Natural killer cell treated with Interleukin-12 subunit alpha and Interleukin-12 subunit beta and Interleukin-15 and Interleukin-18, amount 100 ng/mL, for 72 hours (primary cell): ENCODE measurements at places on chromosomes 3 and 15. TPM values are rescaled to one million over a fixed set of nuclear protein-coding genes. Genes with fewer than 3 reads are reported as not detected.

The CCNB2 gene
- 41.8 TPM for total RNA-seq

DNA sequence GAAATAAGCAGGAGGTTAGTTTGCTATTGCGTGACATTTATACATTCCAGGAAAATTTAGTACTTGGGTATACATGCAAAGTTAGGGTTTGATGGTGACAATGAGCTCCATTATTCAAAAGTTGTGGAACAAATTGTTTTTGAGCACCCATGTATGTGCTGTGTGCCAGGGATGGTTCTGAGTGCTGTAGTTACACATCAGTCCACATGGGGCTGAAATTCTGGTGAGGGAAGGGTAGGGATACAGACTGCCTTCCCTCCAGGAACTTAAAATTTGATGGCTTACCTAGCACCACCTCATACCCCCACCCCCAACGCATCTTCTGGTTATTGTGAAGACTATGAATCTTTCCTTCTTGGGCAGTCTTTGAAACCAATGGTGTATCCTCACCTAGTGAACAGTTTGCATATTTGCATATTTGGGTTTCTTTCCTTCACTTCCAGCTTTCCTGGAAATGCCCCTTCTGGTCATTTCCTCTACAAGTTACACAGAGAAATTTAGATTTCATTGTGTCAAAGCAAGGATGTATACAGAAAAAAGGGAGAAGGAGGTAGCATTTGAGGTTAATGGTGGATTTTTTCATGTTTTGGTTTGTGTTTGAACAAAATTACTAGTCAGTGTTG is 222.0 kb upstream of the IL12A start:
- no peak for DNase-seq
- H3K27me3 ChIP-seq: peaks cover 33% of the 10 kb centered on the region
- no peak overlapping the region for H3K27ac ChIP-seq

DNA sequence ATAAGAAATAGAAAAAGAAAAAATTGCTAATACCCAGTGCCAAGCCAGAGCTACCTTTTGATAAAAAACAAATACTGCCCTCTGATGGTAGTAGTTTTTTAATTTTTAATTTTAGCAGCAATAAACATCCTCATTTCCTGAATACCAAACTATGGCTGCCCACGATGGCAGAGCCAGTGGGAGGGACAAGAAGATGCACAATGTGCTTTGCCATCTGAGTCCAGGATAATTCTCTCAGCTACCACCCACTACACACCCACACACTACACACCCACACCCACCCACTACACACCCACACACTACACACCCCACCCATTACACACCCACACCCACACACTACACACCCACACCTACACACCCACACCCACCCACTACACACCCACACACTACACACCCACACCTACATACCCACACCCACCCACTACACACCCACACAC is 17.8 kb downstream of the CEP19 start:
- no peak overlapping the region for H3K27ac ChIP-seq
- no peak overlapping the region for H3K4me3 ChIP-seq
- no peaks in the 10 kb centered on the region for H3K36me3 ChIP-seq
- H3K27me3 ChIP-seq: no peaks in the 10 kb centered on the region
- no peak for DNase-seq

- H3K4me3 ChIP-seq: no peak overlapping the region
- DNase-seq: no peak
- H3K4me1 ChIP-seq: peaks cover 13% of the 10 kb centered on the region
These were observed 17.3 kb upstream of the CDCP1 start for GRCh38 chr3:45163481-45163880.

DNA sequence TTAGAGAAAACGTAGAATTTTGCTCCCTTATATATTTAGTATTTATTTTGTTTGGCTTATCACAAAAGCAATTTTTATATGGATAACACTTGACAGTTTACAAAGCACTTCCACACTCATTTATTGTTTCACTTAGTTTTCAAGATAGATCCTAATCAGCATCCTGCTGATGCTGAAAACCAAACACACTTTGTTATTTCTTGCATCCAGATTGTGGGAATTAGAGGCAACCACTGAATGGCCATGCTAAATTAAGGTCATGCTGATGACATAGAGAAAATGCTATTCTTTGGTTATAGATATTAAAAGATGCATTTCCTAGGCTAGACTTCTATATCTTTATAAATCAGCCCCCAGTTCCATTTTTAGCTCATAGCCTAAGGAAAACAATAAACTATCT is 474.1 kb upstream of the KCNMB2 start:
- no peaks in the 10 kb centered on the region for H3K27me3 ChIP-seq
- H3K4me3 ChIP-seq: no peak overlapping the region
- no peak overlapping the region for H3K27ac ChIP-seq
- no peaks in the 10 kb centered on the region for H3K36me3 ChIP-seq
- no peak for DNase-seq
- H3K4me1 ChIP-seq: no peaks in the 10 kb centered on the region

- H3K36me3 ChIP-seq: no peaks in the 10 kb centered on the region
- H3K27ac ChIP-seq: peak overlapping the region; percentile 14
- peak overlapping the region; percentile 53 for H3K4me3 ChIP-seq
- no peaks in the 10 kb centered on the region for H3K27me3 ChIP-seq
These were observed 53.7 kb upstream of the ZNF280D start for GRCh38 chr15:56786966-56787365.

DNA sequence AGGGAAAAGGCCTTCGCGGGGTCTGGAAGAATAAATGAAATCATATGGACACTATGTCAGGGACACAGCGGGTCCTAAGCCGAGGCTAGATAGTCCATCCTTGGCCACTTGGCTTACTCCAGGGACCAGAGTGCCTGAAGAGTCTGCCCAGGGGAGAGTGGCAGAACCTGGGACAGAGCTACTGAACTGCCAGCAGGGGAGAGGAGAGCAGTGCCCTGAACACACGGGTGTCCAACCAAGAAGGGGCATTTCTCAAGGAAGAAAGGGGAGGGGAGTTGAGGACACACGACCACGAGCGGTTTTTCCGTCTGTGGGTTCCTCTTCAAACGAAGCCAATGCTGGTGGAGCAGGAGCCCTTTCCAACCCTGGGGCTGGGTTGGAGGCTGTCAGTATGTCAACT is 1.0 kb downstream of the ACAN start:
- H3K27ac ChIP-seq: no peak overlapping the region
- no peaks in the 10 kb centered on the region for H3K4me1 ChIP-seq
- H3K27me3 ChIP-seq: peaks cover 46% of the 10 kb centered on the region
- no peak overlapping the region for H3K4me3 ChIP-seq

GRCh38 chr15:30997270-30997669 is 5.8 kb upstream of the MTMR10 start:
- H3K27me3 ChIP-seq: no peaks in the 10 kb centered on the region
- H3K36me3 ChIP-seq: no peaks in the 10 kb centered on the region
- no peak for DNase-seq
- H3K4me1 ChIP-seq: no peaks in the 10 kb centered on the region

DNA sequence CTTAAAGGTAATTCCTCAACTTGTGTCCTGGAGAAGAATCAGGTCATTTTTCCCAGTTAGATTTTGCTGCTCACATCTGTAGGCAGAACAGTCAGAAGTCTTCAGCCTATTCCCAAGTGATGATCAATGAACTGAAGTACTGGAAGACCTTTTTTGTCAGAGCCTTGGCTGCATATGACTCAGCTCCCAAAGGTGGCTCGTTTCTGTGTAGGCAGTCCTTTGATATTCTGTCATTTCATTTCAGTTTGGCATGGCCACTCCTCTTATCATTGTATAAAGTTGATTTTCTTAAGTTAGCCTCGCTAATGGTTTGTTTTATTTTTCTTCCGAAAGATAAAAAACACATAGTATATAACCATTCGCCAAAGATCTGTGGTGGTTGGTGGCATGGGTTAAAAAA is 90.7 kb downstream of the KLHL25 start:
- no peak for DNase-seq
- H3K4me1 ChIP-seq: peaks cover 69% of the 10 kb centered on the region
- peak overlapping the region; percentile 98 for H3K27ac ChIP-seq
- H3K36me3 ChIP-seq: peaks cover 19% of the 10 kb centered on the region
- H3K4me3 ChIP-seq: peak overlapping the region; percentile 91

The NANOGP8 gene
- not detected for total RNA-seq

GRCh38 chr3:21142031-21142430 is 609.0 kb downstream of the ZNF385D start:
- no peak overlapping the region for H3K27ac ChIP-seq
- no peaks in the 10 kb centered on the region for H3K4me1 ChIP-seq
- H3K36me3 ChIP-seq: no peaks in the 10 kb centered on the region
- H3K4me3 ChIP-seq: no peak overlapping the region
- DNase-seq: no peak
